Occipital lobe (tissue), 3 donors: ENCODE measurements at places on chromosomes 6 and 20. TPM values are rescaled to one million over a fixed set of nuclear protein-coding genes. Genes with fewer than 3 reads are reported as not detected.

DNA sequence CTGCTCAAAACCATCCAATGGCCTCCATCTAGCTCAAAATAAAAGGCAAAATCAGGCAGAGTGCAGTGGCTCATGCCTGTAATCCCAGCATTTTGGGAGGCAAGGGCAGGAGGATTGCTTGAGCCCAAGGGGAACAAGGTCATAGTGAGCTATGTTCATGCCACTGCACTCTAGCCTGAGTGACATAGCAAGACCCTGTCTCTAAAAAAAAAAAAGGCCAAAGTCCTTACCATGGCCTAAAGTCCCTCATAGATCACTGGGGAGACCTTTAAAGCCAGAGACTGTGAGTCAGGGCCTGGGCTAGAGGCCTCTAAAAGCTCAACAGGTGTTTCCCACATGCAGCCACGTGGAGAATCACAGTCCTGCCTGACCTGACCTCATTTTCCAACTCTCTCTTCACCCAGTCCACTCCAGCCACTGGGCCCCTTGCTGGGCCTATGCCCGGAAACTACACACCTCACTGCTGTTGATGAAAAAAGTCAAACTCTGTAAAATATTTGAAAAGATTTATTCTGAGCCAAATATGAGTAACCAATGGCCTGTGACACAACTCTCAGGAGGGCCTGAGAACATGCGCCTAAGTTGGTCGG, 28.2 kb upstream of the TAB2 start:
- no peak for DNase-seq

GRCh38 chr6:109088995-109089394, 5.7 kb downstream of the SESN1 start:
- no peak for DNase-seq

GRCh38 chr6:7414811-7415210, 25.2 kb downstream of the RIOK1 start:
- DNase-seq: no peak

- no peak for DNase-seq
Observed at GRCh38 chr6:83962582-83962981, 71.0 kb upstream of the MRAP2 start.

- no peak for DNase-seq
Observed at GRCh38 chr6:12356983-12357972, 67.1 kb downstream of the EDN1 start.

GRCh38 chr6:14951704-14952103, 294.2 kb upstream of the JARID2 start:
- DNase-seq: no peak

DNA sequence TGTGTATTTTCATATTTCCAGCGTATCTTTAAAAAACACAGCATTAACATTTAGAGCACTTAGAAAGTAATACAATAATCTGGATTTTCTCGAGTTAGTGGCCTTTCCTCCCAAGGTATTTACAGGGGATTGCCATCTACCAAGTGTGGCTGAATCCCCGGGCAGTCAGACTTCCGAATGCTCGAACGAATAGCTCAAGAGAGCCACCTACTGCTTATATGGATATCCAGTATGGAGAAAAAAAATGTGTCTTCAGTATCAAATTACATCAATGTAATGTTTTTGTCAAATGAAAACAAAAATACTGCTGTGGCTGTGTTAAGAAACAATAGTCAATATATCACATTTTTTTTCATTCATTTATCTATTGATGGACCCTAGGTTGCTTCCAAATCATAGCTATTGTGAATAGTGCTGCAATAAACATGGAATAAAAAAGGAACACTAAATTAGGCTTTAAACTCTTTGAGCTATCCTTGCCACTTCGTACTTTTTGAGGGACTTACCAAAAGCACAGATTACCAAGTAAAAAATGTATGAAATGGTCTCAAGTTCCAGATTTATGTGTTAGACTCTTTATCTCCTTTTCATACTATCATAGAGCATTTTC, 654.5 kb upstream of the PTCHD4 start:
- no peak for DNase-seq

DNA sequence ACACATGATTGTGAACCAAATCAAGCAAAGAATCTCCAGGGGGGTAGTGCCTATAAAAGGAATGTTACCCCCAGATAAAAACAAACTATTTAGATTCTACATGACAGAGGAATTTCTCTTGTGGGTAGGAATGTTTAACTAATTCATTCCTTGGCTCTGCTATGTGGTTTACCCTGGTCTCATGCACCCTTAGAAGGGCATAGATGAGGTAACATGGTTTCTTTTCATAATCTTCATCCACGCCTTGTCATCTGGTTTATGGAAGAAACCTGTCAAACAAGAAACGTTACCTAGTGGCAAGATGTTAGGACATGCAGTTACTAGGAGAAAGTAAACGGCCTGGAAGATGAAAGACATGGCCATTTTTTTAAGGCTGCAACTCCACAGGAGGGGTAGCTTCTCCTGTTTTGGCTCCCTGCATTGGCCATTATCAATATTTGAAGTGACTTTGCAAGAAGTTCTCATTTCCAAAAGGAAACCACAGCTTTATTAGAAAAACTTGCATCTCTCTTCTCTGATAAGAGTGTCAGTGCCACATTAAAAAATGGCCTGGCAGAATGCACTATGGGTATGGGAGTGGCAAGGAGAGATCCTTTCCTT, 45.5 kb downstream of the STX11 start:
- DNase-seq: no peak

- DNase-seq: no peak
Observed at GRCh38 chr6:7697820-7698623, 27.9 kb upstream of the BMP6 start.

DNA sequence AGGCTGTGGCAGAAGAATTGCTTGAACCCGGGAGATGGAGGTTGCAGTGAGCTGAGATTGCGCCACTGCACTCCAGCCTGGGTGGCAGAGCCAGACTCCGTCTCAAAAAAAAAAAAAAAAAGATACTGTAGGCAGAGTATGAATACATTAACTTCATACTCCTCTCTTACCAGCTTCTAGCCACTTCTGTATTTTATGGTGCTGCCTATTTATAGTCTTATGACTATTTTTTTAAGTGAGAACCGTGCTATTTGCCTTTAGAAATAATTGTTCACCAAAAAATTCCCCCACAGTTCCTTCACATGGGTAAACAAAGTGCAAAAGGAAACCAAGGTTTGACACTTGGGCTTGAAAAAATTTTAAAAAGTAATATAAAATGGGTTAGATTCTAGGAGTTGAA, 1.5 kb upstream of the SNRNP48 start:
- DNase-seq: no peak

- no peak for DNase-seq
Observed at GRCh38 chr6:89148016-89148750, 2.3 kb downstream of the PM20D2 start.

GRCh38 chr20:3158968-3159431, 665 bp downstream of the FASTKD5 start:
- no peak for DNase-seq

- DNase-seq: no peak
Observed at GRCh38 chr20:11136691-11137090, 462.9 kb upstream of the JAG1 start.

- DNase-seq: no peak
Observed at GRCh38 chr6:39527792-39528564, 197.2 kb downstream of the KIF6 start.

DNA sequence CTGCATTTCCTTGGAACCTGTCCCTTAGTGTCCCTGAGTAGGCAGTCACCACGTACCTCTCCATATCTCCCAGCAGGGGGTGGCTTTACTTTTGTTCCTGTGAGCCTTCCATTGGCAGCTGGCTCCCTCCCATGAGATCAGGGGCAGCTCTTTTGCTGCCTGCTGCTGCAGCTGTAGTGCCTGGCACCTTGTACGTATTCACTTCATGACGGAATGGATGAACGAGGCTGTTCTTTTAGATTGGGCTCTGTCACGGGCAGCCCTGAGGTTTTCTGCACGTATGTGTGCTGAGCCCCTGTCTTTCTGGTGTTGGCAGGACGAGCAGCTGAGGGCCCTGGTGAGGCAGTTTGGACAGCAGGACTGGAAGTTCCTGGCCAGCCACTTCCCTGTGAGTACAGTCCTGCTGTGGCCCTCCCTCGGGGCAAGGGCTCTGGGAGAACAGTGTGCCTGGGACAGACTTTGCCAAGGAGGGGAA, 14.6 kb downstream of the MYBL2 start:
- no peak for DNase-seq

GRCh38 chr6:28117386-28118050, 6.9 kb upstream of the ZSCAN16 start:
- DNase-seq: no peak

- no peak for DNase-seq
Observed at GRCh38 chr6:107510108-107510507, 20.2 kb downstream of the SOBP start.

DNA sequence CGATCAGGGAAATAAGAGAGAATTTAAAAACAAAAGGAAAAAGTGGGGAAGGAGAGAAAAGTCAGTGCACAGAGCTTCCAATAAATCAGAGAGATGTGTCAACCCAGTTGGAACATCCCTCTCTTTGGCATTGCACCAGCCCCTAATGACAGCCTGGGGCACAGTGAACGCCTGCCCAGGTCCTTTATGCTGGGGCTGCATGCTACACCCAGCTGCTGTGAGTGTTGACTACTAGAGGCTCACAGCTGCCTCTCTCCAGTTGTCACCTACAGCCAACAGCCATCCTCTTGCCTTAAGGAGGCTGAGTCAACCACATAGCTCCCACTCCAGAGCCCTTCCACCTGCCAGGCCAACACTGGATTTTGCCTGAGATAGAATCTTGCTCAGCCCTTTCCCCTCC, 19.0 kb downstream of the OR2H2 start:
- DNase-seq: no peak

- no peak for DNase-seq
Observed at GRCh38 chr6:133748628-133749027, 140.3 kb upstream of the TCF21 start.

DNA sequence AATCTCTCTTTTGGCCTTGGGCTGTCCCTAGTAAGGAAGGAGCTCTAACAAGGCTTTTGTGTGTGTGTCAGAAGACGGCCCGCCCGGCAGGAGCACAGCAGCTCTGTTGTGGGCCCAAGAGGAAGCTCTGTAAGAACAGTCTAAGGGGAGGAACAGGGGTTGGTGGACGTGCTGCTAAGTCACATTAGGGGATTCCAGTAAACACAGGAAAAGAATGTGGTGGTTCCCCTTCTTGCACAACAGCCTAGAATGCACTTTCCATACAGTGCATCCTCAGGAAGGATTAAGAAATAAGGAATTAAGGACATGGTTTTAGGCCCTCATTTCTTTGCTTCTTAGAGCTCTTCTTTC, 114.5 kb downstream of the RNF144B start:
- no peak for DNase-seq

DNA sequence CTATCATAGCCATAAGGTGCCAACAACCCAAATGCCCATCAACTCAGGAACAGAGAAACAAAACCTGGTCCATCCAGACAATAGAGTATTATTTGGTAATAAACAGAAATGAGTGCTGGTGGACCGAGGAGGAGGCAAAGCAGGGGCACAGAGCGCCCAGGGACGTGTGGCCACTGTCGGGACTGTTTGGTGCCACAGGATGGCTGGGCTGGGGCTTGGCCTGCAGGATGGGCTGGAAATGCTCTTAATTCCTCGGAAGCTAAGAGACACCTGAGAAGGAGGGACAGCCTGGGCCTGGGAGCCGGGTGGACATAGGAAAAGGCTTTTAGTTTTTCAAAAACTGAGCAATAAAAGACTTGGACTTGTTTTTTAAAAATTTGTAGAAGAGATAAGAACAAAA, 216.4 kb downstream of the DLL1 start:
- DNase-seq: no peak

- no peak for DNase-seq
Observed at GRCh38 chr6:1136827-1137226, 175.1 kb upstream of the FOXQ1 start.

GRCh38 chr6:17851001-17851719, 136.3 kb downstream of the KIF13A start:
- no peak for DNase-seq

- no peak for DNase-seq
Observed at GRCh38 chr6:27816906-27817305, 95.3 kb downstream of the OR2B2 start.

GRCh38 chr6:146548898-146549374, 5.3 kb downstream of the RAB32 start:
- DNase-seq: no peak

DNA sequence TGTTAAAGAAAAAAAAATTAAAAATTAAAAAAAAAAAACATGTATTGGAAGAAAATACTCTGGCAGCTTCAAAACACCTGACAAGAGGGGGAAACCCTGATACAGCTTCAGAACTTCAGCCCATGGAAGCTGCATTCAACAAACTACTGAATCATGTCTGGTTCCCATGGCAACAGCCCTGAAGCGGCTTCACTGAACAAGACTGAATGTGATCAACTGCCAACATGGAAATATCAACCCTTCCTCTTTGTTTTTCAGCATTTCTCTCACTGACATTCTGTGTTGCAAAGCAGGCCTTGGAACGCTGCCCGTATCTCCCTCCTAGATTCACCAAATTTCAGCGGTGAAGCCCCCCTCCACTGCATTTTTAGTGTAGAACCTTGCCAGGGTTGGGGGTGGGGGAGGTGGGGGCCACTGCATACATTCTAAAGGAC, 91.3 kb upstream of the SHLD1 start:
- DNase-seq: peak; percentile 53

GRCh38 chr6:135185483-135185882, 4.4 kb downstream of the MYB start:
- DNase-seq: no peak

DNA sequence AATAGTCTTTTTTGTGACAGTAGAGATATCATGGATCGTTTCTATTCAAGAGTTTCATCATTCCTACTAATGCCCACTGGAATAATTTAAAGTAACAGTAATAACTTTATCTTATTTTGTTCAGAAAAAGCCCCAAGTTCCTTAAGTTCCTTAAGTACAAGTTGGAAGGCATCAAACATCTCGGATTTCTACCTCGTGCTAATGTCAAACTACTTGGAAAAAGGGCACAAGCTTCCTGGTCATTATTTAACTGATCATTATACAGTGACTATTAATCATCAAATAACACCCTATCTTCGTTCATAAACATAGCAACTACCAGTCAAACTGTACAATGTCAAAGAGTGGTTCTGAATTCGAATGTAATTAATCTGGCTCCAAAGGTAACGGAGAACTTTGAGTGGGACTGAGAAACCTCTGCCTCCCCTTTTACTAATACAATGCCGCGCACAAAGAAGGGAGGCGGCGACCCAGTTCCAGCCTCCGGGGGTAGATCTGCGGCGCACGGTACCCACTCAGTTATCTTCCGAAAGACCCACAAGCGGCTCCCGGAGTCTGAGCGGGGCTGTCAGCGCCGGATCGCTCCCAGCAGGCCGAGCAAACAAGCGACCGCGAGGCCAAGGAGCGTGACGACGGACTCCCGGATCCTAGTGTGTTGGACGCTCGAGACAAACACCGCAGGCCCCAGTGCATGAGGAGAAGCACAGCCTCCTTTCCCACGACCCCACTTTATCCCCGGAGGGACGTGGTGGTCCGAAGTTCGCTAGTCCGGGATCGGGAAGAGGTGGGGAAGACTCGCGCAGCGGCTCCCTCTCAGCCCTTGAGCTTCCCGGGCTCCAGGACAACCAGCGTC, 716 bp downstream of the SHPRH start:
- DNase-seq: peak; percentile 78

The PAX1 gene
- total RNA-seq: under 0.01 TPM

The SLA2 gene
- total RNA-seq: not detected

The KIF13A gene
- total RNA-seq: 27.8 TPM

The LY6G6F gene
- total RNA-seq: not detected

The DHX35 gene
- total RNA-seq: 12.6 TPM

The NOTCH4 gene
- 5.0 TPM for total RNA-seq

The CST5 gene
- total RNA-seq: not detected

The ANKRD66 gene
- total RNA-seq: 0.16 TPM

The TAP1 gene
- 7.5 TPM for total RNA-seq

The WFDC12 gene
- total RNA-seq: not detected

The PHACTR1 gene
- 40.7 TPM for total RNA-seq

The ARMC12 gene
- total RNA-seq: 0.47 TPM

The ZNF391 gene
- 3.7 TPM for total RNA-seq

The PRL gene
- total RNA-seq: not detected

The ZC2HC1B gene
- 0.31 TPM for total RNA-seq

The CABLES2 gene
- total RNA-seq: 2.3 TPM
